Stimulated activated CD8-positive, alpha-beta memory T cell treated with anti-CD3 and anti-CD28 coated beads, Interleukin-15, amount 100 ng/mL, for 1 hour (primary cell): ENCODE measurements at places on chromosomes 1 and 21.

GRCh38 chr1:168220470-168220871, 5.3 kb upstream of the SFT2D2 start:
- DNase-seq: no peak

GRCh38 chr1:85240174-85240601, 19.3 kb downstream of the C1orf52 start:
- DNase-seq: no peak

DNA sequence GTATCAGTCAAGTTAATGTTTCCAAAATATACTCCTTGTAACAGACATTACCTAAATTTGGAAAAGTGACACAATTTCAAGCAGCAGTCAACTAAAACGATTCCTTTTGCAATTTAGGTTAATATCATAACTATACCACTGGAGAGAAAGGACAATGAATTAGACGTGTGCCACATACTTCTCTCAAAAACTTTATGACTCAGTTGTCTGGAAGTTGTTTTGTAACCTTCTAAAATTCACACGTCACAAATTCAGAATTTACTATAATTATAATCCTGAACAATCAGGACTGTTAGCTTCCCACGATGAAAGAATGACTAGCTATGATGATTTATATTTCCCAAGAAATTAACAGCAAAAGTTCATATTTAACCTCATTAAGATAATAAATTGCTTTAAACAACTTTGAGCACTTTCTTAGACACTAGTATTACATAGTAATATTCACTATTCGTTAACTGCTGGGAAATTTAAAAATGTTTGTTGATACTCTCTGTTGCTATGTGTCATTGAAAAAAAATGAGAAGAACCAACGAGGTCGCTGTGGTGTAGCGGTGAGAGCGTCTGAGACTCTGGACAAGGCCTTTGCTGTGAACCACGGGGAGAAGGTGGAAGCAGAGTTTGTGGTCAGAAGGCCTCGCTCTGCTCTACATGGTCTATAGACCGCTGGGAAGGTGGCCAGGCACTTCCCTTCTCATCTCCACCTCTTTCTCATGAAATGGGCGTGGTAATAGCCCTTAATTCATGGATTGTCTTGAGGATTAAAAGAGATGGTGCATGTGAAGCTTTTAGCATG, 27.9 kb upstream of the BATF3 start:
- DNase-seq: no peak

DNA sequence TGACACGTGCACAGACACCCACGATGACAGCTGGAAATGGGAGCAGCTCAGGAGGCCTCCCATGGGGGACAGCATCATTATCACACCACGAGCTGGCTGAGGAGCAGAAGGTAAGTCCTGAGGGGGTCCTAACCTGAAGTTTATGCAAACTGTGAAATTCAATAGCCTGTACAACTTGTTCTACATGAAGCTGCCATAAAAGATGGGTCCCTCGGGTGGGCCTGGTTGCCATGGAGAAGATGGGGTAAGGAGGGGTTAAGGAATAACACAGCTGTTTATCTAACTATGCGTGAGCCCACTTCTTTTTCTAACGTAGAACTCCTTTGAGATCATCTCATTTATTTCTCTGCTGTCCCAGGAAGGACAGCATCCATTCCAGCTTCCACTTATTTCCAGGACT, 163.4 kb upstream of the CD34 start:
- DNase-seq: no peak

- DNase-seq: no peak
These were observed 362.3 kb upstream of the VAMP3 start for GRCh38 chr1:7408771-7409150.

DNA sequence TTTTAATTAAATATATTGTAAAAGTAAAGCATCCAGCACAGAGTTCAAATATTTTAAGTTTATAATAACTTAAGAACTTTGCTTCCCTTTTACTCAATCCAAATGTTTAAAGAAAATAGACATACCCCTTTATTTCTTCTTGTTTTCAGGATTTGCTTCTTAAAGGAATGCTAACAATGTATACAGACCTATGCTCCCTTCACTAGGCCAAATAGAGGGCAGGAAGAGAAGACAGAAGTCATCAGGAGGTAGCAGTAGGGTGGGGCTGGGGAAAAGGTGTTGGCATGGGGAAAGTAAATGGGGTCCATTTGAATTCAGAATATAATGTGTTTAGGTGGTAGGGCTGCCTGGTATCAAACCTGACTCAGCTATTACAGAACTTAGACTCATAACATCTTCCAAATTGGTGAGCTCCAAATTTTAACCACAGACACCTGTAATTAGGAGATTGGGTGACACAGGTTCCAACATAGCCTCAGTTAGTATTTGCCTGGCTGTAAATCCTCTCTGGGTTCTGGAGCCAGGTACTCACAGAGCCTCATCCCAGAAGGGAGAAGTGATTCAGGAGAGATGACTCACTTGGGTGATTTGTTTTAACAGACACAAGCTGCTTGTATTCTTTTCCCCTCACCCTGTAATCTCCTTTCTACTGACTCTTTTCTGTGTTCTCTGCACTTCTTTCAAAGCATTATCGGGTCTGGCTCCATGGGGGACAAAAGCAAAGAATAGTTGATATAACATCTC, 60.1 kb upstream of the DUSP10 start:
- no peak for DNase-seq
